ENCODE measurements at places on chromosomes 3 and 15.

- H3K27ac ChIP-seq, result no peak overlapping the region
- no peaks in the 10 kb centered on the region for H3K27me3 ChIP-seq
- no peaks in the 10 kb centered on the region for H3K4me1 ChIP-seq
- H3K4me3 ChIP-seq, result no peak overlapping the region
These were observed 595.0 kb upstream of the UBE2E2 start for GRCh38 chr3:22608093-22608492.

GRCh38 chr3:152635389-152635788, 199.5 kb upstream of the P2RY1 start:
- no peaks in the 10 kb centered on the region for H3K36me3 ChIP-seq
- no peak overlapping the region for H3K27ac ChIP-seq
- H3K27me3 ChIP-seq, result no peaks in the 10 kb centered on the region
- H3K4me1 ChIP-seq, result no peaks in the 10 kb centered on the region

DNA sequence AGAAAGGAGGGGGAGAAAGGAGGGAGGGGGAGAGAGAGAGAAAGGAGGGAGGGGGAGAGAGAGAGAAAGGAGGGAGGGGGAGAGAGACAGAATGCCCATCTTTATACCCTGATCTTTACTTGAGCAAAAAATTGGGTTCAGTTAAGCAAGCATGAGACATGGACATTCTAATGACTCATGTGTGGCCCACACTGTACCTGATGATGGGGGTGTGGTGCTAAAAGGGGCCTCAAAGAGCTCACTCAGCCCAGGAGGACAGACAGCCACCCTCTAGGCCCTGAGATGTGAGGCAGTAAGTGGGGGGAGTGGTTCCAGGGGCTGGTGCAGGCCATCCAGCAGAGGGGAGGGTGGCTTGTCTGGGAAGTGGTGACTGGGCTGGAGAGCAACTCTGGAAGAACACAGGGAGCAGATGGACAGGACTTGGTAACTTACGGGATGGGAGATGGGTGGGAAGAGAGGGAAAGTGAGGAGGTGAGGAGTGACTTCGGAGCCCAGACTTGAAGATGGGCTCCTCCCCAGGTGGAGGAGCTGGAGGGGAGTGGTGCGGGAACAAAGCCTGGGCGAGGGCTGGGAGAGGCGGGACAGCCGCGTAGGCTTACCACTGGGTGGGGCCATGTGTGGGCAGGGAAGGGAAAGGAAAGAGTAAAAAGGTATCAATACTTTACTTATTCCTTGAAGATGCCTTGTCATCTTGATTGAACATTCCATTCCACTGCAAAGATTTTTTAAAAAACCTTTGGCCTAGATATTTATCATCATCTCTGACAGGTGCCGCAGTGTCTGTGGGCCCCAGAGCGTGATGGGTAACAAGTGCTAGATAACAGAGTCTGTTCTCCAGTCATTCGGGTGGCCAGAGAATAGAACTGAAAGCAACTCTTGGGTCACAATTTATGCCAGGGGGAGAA, 32.3 kb downstream of the TSPAN3 start:
- H3K4me3 ChIP-seq, result no peak overlapping the region
- H3K27me3 ChIP-seq, result no peaks in the 10 kb centered on the region
- peaks cover 13% of the 10 kb centered on the region for H3K4me1 ChIP-seq
- DNase-seq, result no peak
- H3K36me3 ChIP-seq, result no peaks in the 10 kb centered on the region

GRCh38 chr3:7205962-7206361, 345.0 kb downstream of the GRM7 start:
- H3K36me3 ChIP-seq, result no peaks in the 10 kb centered on the region
- no peak for DNase-seq

- no peak overlapping the region for H3K4me3 ChIP-seq
- H3K36me3 ChIP-seq, result no peaks in the 10 kb centered on the region
- no peak for DNase-seq
- no peaks in the 10 kb centered on the region for H3K27me3 ChIP-seq
- no peak overlapping the region for H3K27ac ChIP-seq
These were observed 35.7 kb downstream of the KLF15 start for GRCh38 chr3:126321490-126321889.

DNA sequence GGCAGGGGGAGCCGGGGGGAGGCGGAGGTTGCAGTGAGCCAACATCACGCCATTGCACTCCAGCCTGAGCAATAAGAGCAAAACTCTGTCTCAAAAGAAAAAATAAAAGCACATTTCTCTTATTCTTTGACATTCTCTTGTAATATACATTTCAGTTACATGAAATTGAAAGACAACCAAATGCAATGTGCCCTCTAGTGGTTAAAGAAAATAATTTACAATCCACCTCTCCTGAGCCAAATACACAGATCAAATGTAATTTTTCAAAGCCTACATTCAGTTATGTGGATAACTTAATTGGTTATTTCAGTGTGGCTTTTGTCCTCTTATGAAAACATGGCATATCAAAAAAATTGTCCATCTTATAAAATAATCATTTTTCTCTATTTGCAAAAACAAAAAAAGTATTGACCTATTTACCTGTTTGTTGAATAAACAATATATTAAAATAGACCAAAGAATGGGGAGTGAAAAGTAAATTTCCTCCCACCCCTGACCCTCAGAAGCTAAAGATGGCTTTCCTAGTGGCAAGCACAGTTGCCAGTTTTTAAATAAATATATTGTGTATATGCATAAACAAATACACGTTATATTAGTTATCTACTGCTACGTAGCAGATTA, 14.2 kb upstream of the U2SURP start:
- H3K4me1 ChIP-seq, result peaks cover 4% of the 10 kb centered on the region
- no peak overlapping the region for H3K27ac ChIP-seq
- DNase-seq, result peak; percentile 32
- H3K27me3 ChIP-seq, result no peaks in the 10 kb centered on the region
- H3K36me3 ChIP-seq, result no peaks in the 10 kb centered on the region

- peaks cover 12% of the 10 kb centered on the region for H3K36me3 ChIP-seq
- no peaks in the 10 kb centered on the region for H3K27me3 ChIP-seq
- peak within 1 kb of the TSS; percentile 97 for H3K27ac ChIP-seq
- H3K4me3 ChIP-seq, result peak within 1 kb of the TSS; percentile 66
- DNase-seq, result peak; percentile 91
These were observed at the start of gene EPM2AIP1 for GRCh38 chr3:36992806-36993325. Gene EPM2AIP1, minus strand, starts transcription at chr3:36993131. Its CDS starts 54 bp downstream, at chr3:36993077.

- no peaks in the 10 kb centered on the region for H3K36me3 ChIP-seq
- no peak for DNase-seq
- no peaks in the 10 kb centered on the region for H3K4me1 ChIP-seq
- no peak overlapping the region for H3K4me3 ChIP-seq
These were observed 509.1 kb downstream of the RSL24D1 start for GRCh38 chr15:54687628-54688027.

GRCh38 chr15:73873889-73874511, 636 bp downstream of the TBC1D21 start:
- no peaks in the 10 kb centered on the region for H3K4me1 ChIP-seq
- H3K27me3 ChIP-seq, result peaks cover 7% of the 10 kb centered on the region
- DNase-seq, result peak; percentile 76
- H3K4me3 ChIP-seq, result no peak overlapping the region
- H3K36me3 ChIP-seq, result no peaks in the 10 kb centered on the region

GRCh38 chr3:63089007-63089750, 188.9 kb upstream of the SYNPR start:
- DNase-seq, result no peak
- peaks cover 22% of the 10 kb centered on the region for H3K4me1 ChIP-seq
- H3K27me3 ChIP-seq, result no peaks in the 10 kb centered on the region
- H3K4me3 ChIP-seq, result no peak overlapping the region
- H3K27ac ChIP-seq, result no peak overlapping the region
- no peaks in the 10 kb centered on the region for H3K36me3 ChIP-seq

DNA sequence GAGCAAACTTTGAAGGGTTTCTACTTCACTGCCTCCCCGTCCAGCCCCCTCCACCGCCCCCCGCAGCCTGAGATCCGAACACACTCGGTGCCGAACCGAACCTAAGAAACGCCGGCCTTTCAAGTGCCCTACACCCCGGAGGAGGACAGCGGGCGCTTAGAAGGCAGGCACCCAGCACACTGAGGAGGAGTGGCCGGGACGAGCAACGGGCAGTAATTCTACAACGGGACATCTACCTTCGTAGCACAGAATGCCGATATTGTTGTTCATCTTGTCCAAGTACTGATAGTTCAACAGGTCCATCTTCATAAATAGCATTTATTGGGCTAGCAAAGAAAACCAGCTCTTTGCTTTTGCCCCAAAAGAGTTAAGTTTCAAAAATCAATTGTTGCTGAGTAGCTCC, 513 bp downstream of the VGLL4 start:
- peak overlapping the region; percentile 90 for H3K27ac ChIP-seq
- DNase-seq, result peak; percentile 58
- peak overlapping the region; percentile 84 for H3K4me3 ChIP-seq

DNA sequence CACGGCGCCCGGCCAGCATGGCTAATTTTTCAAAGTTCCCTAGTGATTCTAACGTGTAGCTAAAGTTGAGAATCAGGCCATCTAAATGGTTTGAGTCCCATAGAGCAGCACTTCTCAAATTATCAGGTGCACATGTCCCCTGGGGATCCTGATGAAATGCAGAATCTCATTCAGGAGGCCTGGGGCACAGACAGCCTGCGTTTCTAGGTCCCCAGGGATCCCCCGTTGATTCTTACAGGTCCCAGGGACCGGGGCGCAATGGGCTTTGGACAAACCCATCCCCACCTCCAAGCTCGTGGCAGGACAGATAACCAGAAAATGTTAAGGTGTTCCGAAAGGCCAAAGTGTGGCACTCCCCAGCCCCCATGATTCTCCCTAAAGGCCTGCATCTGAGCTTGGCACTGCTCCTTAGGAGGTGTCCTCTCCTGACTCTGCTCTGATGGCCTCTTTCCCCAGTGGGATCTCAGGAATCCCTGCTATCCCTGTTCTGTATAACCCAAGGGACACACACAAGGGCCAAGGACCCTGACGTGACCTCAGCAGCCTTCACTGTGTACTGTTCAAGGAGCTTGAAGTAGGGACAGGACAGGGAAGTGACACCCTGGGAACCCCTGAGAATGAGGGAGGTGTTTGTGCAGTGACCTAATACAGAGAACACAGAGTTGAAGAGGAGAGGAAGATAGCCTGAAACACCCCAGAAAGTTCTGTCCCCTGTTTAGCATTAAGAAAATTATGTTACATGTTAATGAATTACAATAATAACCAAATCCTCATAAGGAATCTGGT, 8.0 kb downstream of the LRRK1 start:
- H3K4me3 ChIP-seq, result no peak overlapping the region
- H3K36me3 ChIP-seq, result no peaks in the 10 kb centered on the region
- H3K27ac ChIP-seq, result no peak overlapping the region
- peaks cover 16% of the 10 kb centered on the region for H3K4me1 ChIP-seq

DNA sequence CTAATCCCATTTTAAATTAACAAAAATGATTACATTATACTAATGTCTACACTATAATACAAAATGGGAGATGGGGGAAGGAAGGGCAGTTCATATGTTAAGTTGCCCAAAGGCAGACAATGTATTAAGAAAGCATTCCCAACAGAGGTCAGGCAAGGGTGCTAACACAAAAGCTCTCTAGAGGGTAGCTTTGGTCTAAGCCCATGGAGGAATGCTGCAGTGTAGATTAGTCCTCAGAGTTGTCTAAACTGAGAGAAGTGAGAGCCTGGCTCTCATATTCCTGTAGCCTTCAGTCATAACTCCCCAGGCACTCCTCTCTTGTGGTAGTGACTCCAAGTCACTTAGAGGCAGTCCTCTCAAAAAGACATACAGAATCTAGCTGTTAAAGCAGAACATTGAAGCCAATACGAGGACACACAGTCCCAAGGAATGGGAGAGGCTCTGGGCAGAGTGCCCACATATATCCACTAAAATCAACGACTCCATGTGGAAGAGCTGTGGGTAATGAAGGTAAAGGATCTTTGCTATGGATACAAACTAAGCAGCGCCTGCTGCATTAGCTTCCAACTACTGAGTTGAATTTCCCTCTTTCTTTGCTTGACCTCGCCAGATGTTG, 14.5 kb downstream of the NEK10 start:
- H3K27me3 ChIP-seq, result no peaks in the 10 kb centered on the region
- no peaks in the 10 kb centered on the region for H3K36me3 ChIP-seq
- H3K4me1 ChIP-seq, result peaks cover 28% of the 10 kb centered on the region

DNA sequence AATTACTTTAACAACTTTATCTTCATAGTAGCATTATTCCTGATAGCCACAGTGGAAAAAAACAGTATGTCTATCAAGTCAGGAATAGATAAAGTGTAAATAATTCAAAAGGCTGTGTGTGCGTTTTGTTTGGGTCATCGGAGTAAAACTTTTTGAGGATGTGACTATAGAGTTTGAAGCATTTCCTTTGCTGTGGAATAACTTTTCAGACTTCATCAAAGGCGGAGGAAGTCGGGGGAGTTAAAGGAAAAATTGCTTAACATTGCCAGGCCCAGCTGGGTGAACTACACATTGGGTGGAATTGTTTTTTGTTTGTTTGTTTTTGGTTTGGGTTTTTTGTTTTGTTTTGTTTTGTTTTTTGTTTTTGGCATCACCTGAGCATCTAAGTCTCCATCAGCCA, 70.4 kb upstream of the CRTC3 start:
- H3K27ac ChIP-seq, result no peak overlapping the region
- peaks cover 11% of the 10 kb centered on the region for H3K4me1 ChIP-seq
- H3K4me3 ChIP-seq, result no peak overlapping the region
- no peak for DNase-seq
- no peaks in the 10 kb centered on the region for H3K27me3 ChIP-seq

- peak overlapping the region; percentile 81 for H3K27ac ChIP-seq
- H3K36me3 ChIP-seq, result no peaks in the 10 kb centered on the region
- H3K4me3 ChIP-seq, result no peak overlapping the region
- peaks cover 61% of the 10 kb centered on the region for H3K4me1 ChIP-seq
- peaks cover 8% of the 10 kb centered on the region for H3K27me3 ChIP-seq
These were observed 3.9 kb upstream of the RNU6-1 start for GRCh38 chr15:67843571-67844387.

DNA sequence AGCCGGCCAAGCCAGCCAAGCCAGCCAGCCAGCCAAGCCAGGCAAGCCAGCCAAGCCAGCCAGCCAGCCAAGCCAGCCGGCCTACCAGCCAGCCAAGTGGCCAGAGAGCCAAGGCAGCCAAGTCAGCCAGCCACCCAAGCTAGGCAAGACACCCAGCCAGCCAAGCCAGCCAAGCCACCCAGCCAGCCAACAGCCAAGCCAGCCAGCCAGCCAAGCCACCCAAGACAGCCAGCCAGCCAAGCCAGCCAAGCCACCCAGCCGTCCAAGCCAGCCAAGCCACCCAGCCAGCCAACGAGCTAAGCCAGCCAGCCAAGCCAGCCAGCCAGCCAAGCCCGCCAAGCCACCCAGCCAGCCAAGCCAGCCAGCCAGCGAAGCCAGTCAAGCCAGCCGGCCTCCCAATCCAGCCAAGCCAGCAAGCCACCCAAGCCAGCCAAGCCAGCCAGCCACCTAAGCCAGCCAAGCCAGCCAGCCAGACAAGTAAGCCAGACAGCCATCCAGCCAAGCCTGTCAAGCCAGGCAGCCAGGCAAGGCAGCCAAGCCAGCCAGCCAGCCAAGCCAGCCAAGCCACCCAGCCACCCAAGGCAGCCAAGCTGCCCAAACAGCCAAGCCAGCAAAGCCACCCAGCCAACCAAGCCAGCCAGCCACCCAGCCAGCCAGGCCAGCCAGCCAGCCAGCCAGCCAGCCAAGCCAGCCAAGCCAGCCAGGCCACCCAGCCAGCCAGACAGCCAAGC, 200.5 kb downstream of the GOLGA6L6 start:
- no peak overlapping the region for H3K4me3 ChIP-seq
- no peaks in the 10 kb centered on the region for H3K4me1 ChIP-seq
- H3K27me3 ChIP-seq, result no peaks in the 10 kb centered on the region
- no peaks in the 10 kb centered on the region for H3K36me3 ChIP-seq
- DNase-seq, result peak; percentile 47

- H3K27me3 ChIP-seq, result no peaks in the 10 kb centered on the region
- H3K27ac ChIP-seq, result no peak overlapping the region
- H3K4me3 ChIP-seq, result no peak overlapping the region
- no peaks in the 10 kb centered on the region for H3K4me1 ChIP-seq
- no peaks in the 10 kb centered on the region for H3K36me3 ChIP-seq
These were observed 11.6 kb upstream of the CLPX start for GRCh38 chr15:65196637-65197336.

- H3K27ac ChIP-seq, result no peak overlapping the region
- no peaks in the 10 kb centered on the region for H3K36me3 ChIP-seq
These were observed 259.9 kb downstream of the OPA1 start for GRCh38 chr3:193852901-193853300.

Measured in neural progenitor cell (in vitro differentiated cells).